Karpas-422 (cell line): ENCODE measurements at places on chromosomes 1 and 21.
A peak's percentile ranks its signal among the peaks of the same experiment; 100 is the strongest.

GRCh38 chr1:233293556-233294446, 1.7 kb downstream of the PCNX2 start:
- peak overlapping the region; percentile 99 for H3K4me3 ChIP-seq
- no peak overlapping the region for H3K27ac ChIP-seq
- DNase-seq = no peak
- H3K27me3 ChIP-seq = no peaks in the 10 kb centered on the region
- peaks cover 14% of the 10 kb centered on the region for H3K36me3 ChIP-seq

DNA sequence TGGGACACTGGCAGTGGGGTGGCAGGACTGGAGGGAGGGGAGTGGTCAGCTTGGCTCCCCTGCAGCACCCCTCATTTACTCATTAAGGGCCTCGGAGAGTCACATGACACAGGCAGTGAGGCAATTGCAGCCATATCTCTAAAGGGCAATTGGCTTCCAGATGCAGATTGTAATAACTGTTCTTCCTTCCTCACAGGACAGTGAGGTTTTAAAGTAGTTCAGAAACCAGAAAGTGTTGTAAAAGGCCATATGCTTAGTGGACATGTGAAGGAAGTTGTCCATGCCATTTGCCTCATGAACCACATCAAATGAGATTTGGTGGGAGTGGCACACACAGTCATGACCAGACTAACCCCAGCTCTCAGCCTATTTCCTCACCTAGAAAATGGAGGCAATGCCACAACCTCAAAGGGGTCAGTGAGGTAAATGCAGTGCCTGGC, 11.1 kb downstream of the MTX1 start:
- no peaks in the 10 kb centered on the region for H3K27me3 ChIP-seq
- H3K4me3 ChIP-seq = no peak overlapping the region
- no peaks in the 10 kb centered on the region for H3K36me3 ChIP-seq

DNA sequence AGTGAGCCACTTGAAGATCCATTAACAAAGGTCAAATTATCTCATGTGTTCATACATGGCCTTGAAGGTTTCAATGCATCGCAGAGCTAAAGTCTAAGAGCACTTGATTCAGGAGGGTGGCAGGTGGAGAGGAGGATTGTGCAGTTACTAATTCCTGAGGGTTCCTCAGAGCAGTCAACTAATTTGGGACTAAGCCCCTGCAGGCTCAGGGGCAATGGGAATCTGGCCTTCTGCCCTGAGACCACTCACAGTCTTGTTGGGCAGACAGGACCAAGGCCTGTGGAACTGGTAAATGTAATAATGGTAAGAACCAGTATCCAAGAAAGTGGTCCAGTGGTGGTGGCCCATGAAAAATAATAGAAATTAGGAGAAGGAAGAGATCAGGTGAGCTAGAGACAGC, 127.4 kb upstream of the HMGB4 start:
- no peak for DNase-seq
- no peak overlapping the region for H3K4me3 ChIP-seq
- H3K36me3 ChIP-seq = no peaks in the 10 kb centered on the region
- no peaks in the 10 kb centered on the region for H3K4me1 ChIP-seq

DNA sequence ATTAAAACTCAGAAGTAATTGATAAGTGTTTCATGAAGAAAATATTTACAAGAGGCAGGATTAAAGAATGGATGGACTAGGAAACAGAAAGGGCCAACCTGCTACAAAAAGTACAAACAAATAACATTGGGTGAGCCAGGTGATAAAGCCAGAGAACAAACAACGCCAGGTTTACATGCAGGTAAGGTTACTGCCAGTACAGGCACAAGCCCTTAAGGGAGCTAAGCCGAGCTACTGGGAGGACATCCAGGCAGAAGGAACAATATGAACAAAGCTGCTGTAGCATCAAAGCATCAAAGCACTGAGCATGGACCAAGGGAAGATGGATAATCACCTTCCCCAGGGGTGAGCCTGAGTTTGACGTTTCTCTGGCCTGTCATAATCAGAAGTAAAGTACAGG, 380.7 kb downstream of the SEC16B start:
- H3K36me3 ChIP-seq = no peaks in the 10 kb centered on the region
- H3K27ac ChIP-seq = no peak overlapping the region
- no peaks in the 10 kb centered on the region for H3K4me1 ChIP-seq
- no peak for DNase-seq
- no peaks in the 10 kb centered on the region for H3K27me3 ChIP-seq

DNA sequence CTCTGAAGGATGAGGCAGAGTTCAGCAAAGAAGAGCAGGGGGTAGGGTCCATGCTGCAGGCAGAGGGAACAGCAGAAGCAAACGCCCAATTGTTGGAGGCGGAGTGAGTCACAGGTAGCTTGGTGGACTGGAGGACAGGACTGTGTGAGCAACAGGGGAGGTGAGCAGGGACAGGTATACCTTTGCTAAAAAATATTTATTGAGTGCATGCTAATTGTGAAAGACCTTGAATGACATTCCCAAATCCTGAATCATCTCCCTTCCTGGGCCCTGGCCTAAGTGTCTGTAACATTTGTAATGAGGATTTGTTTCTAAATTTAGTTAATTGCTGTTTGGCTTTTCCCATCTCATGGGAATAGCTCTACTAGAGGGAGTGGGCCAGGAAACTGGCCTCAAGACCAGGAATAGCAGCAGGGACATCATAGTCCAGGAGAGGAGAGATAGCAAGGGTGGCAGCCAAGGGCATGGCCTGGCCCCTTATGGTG, 123.7 kb downstream of the FOXD2 start:
- H3K4me3 ChIP-seq = no peak overlapping the region
- DNase-seq = no peak
- no peaks in the 10 kb centered on the region for H3K27me3 ChIP-seq
- H3K4me1 ChIP-seq = peaks cover 19% of the 10 kb centered on the region

- no peak overlapping the region for H3K27ac ChIP-seq
- no peaks in the 10 kb centered on the region for H3K36me3 ChIP-seq
- H3K27me3 ChIP-seq = no peaks in the 10 kb centered on the region
- no peak for DNase-seq
Observed at GRCh38 chr1:85349224-85349623, 72.8 kb upstream of the BCL10 start.

- no peaks in the 10 kb centered on the region for H3K36me3 ChIP-seq
- no peaks in the 10 kb centered on the region for H3K27me3 ChIP-seq
- no peak overlapping the region for H3K4me3 ChIP-seq
- H3K27ac ChIP-seq = no peak overlapping the region
Observed at GRCh38 chr1:245475961-245476516, 321.3 kb downstream of the KIF26B start.

GRCh38 chr1:151540982-151541377, 871 bp downstream of the TUFT1 start:
- no peaks in the 10 kb centered on the region for H3K36me3 ChIP-seq
- DNase-seq = no peak
- no peaks in the 10 kb centered on the region for H3K27me3 ChIP-seq
- no peak overlapping the region for H3K4me3 ChIP-seq
- no peak overlapping the region for H3K27ac ChIP-seq

DNA sequence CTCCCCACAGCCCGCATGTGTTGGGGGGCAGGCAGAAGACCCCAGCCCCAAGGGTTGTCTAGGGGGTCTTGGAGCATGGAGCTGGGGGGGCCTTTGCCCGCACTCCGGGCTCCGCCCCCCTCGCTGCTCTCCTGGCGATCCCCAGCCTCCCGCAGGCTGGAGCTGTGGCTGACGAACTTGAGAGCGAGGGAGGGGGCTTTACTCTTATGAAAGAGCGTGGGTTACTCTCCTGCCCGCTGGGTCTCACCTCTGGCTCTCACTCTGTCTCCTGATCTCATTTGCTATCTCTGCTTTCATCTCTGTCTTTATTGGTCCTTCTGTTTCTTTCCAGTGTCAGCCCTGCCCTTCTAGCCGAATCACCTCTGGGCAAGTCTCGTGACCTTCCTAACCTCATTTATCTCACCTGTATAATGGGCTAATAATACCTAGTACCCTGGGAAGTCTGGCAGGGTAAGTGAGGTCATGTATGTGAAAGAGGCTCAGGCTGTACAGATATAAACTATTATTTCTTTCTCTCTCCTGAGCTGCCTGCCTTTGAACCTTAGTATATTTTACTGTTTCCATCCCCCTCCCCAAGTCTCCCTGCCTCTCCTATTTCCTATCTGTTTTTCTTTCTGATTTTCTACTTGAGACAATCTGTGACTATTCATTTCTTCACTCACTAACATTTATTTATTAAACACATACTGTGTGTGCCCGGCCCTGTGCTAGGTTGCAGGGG, 731 bp downstream of the EFNA4 start:
- DNase-seq = peak; percentile 68
- peak overlapping the region; percentile 85 for H3K4me3 ChIP-seq
- no peaks in the 10 kb centered on the region for H3K27me3 ChIP-seq
- H3K36me3 ChIP-seq = no peaks in the 10 kb centered on the region
- H3K27ac ChIP-seq = peak overlapping the region; percentile 40; the same call in 1 of the 2 replicates
- peaks cover 37% of the 10 kb centered on the region for H3K4me1 ChIP-seq

DNA sequence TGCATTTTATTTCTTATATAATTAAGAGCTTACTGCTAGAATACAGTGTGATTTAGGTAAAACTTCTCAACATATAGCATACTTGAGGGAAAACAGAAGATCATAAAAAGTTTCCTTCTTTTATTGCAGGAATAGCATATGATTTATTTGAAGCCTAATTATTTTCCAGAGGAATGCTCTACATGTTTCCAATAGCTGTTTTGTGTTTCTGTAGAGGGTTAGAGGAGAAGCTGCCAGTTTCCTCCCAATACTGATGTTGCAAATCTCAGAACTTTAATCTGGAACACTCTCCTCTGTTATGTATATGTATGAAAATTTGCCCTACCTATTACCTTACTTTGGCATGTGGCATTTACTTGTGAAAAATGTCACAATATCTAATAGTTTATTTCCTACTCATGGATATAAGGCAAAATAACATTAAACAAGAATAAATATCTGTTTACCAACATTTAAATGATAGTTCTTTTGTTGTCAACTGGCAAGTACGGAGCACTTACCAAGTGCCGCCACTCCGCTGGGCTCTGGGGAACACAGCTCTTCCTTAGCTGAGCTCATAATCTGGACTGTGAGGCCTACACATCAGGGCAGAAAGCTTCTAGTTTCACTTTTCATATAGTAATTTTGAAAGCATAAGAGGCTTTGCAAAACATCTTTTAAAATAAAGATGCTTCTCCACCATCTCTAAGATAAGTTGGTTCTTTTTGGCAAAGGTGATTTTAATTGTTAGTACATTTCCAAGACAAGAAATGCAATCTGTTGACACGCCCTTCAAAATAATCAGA, 239.8 kb upstream of the C1orf105 start:
- no peak for DNase-seq
- H3K4me1 ChIP-seq = peaks cover 7% of the 10 kb centered on the region
- no peak overlapping the region for H3K27ac ChIP-seq
- H3K27me3 ChIP-seq = no peaks in the 10 kb centered on the region
- no peaks in the 10 kb centered on the region for H3K36me3 ChIP-seq

DNA sequence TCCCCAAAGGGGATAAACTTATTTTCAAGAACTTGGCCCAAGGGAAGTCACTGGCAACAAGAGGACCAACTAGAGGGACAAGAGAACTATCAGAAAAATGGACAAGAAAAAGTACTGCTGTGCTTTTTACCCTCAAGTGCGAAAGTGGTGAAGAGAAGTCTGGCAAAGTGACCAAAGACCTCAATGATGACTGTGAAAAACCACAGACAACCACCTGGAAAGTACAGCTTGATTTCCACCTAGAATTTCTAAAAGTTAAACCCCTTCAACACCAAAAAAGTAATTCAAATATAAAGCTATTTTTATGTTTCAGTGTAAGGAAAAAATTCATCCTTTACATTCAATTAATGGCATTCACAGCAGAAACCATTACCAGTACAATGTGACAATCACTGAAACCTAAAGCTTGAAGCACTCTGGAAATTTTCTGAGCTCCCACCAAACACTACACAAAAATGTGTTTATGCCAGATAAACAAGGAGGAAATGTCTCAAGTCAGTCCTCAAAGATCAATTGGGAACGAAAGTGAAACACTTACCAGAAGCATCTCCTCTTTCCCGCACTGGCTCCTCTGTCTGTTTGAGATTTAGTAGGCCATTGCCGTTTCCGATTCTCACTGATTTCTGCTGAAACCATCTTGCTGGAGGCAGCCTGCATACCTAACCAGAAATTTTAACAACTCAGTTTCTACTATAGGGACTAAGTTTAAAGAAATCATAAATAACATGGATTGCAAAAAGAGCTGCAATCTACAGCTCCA, 8.3 kb downstream of the SDE2 start:
- H3K4me3 ChIP-seq = no peak overlapping the region
- no peak overlapping the region for H3K27ac ChIP-seq
- no peaks in the 10 kb centered on the region; the same call in 1 of the 2 replicates for H3K4me1 ChIP-seq
- peaks cover 55% of the 10 kb centered on the region; the same call in 1 of the 2 replicates for H3K36me3 ChIP-seq

GRCh38 chr1:84170171-84170570, 26.1 kb downstream of the PRKACB start:
- DNase-seq = no peak
- peaks cover 16% of the 10 kb centered on the region for H3K4me1 ChIP-seq

- no peaks in the 10 kb centered on the region for H3K36me3 ChIP-seq
- H3K27ac ChIP-seq = peak overlapping the region; percentile 95
- H3K4me3 ChIP-seq = peak overlapping the region; percentile 46
- peak; percentile 52 for DNase-seq
- H3K4me1 ChIP-seq = peaks cover 47% of the 10 kb centered on the region
- H3K27me3 ChIP-seq = no peaks in the 10 kb centered on the region
Observed at GRCh38 chr1:241715956-241716355, 63.9 kb downstream of the WDR64 start.

DNA sequence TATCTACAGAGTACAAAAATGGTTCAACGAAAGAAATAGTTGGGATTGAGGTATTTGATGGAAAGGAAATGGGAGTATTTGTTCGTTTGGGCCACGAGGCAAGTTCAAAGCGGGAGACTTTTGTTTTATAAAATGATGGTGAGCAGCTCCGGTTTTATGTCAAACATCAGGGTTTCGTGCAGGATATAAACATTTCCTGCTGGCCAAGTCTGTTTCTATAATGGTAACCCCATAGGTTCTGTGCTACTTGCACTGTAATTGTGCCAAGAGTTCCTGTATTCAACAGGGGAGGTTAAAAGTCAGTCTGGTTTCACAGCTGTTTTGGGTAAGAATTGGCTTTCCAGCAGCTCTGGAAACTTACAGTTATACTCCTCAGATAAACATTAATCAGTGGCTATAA, 290.3 kb upstream of the NRIP1 start:
- H3K27me3 ChIP-seq = no peaks in the 10 kb centered on the region
- DNase-seq = no peak
- no peaks in the 10 kb centered on the region for H3K36me3 ChIP-seq
- no peak overlapping the region for H3K27ac ChIP-seq
- H3K4me3 ChIP-seq = no peak overlapping the region
- H3K4me1 ChIP-seq = no peaks in the 10 kb centered on the region

DNA sequence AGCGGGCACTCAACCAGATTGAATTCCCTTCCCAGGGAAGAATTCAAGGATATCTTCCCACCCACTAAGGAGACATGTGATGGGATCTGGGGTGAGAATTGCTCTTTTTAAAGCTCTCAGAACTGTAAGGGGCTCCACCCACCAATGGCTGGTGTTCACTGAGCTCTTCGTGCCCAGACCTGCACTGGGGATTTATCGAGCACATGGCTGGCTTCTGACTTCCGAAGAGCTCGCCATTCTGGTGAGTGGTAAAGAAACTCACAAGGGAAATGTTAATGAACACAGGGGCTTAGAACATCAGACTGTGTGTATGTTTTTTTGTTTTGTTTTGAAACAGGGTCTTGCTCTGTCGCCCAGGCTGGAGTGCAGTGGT, 9.8 kb downstream of the PADI3 start:
- DNase-seq = no peak
- no peaks in the 10 kb centered on the region for H3K36me3 ChIP-seq
- H3K27me3 ChIP-seq = no peaks in the 10 kb centered on the region
- no peak overlapping the region for H3K27ac ChIP-seq
- no peaks in the 10 kb centered on the region for H3K4me1 ChIP-seq

- no peak overlapping the region for H3K27ac ChIP-seq
- no peak for DNase-seq
- H3K4me3 ChIP-seq = no peak overlapping the region
- H3K27me3 ChIP-seq = no peaks in the 10 kb centered on the region
- no peaks in the 10 kb centered on the region for H3K36me3 ChIP-seq
Observed at GRCh38 chr1:25765923-25766589, 33.9 kb upstream of the SELENON start.
